NCI-H510A treated with DMSO at 0.1 percent for 48 hours (cell line): ENCODE measurements at places on chromosomes 2 and 18.

DNA sequence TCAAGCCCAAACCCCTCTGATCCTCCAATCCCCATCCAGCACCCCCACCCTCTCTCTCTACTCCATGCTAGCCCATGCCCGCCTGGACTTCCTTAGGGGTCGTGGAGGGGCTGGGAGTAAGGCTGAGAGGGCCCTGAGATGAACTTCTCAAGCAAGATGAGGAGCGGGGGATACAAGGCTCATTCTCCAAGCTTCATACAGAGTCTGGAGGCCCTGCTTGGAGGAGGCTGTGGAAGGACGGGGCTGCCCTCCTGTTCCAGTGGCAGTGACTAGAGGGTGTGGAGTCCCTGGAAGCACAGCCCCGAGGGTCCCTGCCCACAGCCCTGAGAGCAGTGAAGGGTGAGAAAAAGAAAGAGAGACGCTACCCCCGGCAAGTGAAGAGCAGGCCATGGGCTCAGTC is 45.6 kb downstream of the EMX1 start:
- no peak for DNase-seq

DNA sequence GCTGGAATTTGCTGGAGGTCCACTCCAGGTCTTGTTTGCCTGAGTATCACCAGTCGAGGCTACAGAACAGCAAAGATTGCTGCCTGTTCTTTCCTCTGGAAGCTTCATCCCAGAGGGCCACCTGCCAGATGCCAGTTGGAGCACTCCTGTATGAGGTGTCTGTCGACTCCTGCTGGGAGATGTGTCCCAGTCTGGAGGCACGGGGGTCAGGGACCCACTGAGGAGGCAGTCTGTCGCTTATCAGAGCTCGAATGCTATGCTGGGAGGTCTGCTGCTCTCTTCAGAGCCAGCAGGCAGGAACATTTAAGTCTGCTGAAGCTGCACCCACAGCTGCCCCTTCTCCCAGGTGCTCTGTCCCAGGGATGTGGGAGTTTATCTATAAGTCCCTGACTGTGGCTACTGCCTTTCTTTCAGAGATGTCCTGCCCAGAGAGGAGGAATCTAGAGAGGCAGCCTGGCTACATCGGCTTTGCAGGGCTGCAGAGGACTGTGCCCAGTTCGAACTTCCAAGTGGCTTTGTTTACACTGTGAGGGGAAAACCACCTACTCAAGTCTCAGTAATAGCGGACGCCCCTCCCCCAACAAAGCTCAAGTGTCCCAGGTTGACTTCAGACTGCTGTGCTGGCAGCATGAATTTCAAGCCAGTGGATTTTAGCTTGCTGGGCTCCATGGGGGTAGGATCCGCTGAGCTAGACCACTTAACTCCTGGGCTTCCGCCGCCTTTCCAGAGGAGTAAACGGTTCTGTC is 301.1 kb downstream of the ERBB4 start:
- DNase-seq, result peak; percentile 9

DNA sequence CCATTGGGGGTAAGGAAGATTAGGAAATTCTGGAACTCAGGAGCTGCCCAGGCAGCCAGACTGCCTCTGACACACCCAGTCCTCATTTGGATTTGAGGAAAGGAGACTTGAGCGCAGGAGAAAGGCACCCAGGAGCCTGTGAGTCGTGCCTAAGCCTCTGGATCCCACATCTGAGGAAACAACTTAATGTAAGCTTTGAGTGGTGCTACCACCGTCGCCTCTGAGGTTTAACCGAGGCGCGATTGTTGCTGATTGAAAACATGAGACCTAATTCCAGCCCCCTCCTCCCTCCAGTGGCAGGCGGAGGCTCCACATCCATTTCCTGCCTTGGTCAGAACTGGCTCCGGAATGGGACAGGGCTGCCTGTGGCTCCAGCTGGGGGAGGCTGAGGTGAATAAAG is 176.7 kb upstream of the PKDCC start:
- no peak for DNase-seq

DNA sequence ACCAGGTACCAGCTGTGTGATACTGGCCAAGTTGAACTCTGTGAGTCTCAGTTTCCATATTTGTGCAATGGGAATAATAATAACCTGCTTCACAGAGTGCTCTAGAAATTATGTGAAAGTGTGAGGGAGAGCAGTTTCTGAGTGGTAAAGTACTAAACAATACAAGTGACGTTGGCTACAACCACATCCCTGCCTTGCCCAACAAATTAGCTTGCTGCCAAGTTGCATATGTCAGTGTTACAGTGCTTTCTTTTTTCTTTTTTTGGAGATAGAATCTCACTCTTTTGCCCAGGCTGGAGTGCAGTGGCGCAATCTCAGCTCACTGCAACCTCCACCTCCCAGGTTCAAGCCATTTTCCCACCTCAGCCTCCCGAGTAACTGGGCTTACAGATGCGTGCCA is 533.6 kb upstream of the MEX3C start:
- DNase-seq, result no peak

DNA sequence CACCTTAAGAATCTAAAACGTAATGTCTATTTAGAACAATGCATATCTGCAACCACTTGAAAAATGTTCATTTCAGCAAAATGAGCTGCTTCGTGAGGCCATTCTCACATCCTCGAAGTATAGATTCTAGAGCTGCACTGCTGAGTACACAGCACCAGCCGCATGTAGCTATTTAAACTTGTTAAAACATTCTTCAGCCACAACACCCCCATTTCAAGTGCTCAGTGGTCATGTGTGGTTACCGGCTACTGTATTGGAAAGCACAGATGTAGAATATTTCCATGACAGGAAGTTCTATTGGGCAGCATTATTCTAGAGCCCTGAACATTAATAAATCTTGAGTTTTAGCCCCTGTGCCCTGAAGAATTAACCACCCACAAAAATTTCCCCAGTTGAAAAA is 35.0 kb downstream of the SUMO1 start:
- no peak for DNase-seq

DNA sequence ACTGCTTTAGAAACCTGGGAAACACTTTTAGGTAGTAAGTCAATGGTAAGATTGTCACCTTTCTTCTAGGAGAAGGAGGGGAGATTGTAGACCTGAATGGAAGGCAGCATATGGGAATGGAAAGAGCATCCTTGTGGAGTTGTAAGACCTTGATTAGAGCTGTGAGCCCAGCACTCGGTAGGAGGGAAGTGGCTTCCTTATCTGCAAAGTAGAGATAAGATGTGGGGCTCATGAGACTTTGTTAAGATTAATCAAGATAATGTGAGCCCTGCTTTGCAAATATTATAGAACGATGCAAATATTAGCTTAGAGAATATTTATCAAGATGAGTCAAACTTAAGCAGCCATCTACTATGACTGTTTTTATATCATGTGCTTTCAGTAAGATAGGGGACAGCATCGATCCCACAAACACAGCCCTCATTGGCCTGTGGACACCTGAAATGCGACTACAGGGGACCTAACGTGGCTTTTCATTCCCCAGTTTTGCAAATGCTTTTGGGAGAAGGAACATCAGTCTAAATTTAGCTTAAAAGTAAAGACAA is 243.7 kb downstream of the LTBP1 start:
- no peak for DNase-seq

- peak; percentile 16 for DNase-seq
These were observed 74.7 kb upstream of the KCNJ3 start for GRCh38 chr2:154623819-154624218.

GRCh38 chr18:79315596-79315995 is 80.1 kb upstream of the NFATC1 start:
- DNase-seq, result peak; percentile 59

GRCh38 chr2:218005028-218005427 is 2.2 kb upstream of the TNS1 start:
- DNase-seq, result no peak

GRCh38 chr18:79411614-79412526 is 16.1 kb downstream of the NFATC1 start:
- no peak for DNase-seq

DNA sequence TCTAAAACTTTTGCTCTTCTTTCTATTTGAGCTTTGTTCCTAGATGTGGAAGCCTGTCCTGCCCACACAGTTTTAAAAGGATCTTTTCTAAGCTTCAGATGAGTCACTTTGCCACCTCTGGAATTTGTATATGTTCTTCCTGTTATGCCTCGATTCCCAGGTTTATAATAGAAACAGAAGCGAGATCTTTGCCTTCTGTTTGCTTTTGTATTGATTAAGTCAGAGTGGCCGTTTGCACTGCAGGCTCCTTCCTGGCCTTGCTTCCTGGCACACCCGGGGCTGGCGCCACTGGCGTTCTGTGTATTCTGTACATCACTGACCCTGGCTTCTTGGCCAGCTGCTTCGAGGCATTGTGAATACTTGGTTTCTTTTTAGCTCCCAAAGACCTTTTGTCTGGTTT is 91.8 kb downstream of the MTCL1 start:
- peak; percentile 5 for DNase-seq
